ENCODE measurements at places on chromosomes 5 and 9.
A peak's percentile ranks its signal among the peaks of the same experiment; 100 is the strongest.

DNA sequence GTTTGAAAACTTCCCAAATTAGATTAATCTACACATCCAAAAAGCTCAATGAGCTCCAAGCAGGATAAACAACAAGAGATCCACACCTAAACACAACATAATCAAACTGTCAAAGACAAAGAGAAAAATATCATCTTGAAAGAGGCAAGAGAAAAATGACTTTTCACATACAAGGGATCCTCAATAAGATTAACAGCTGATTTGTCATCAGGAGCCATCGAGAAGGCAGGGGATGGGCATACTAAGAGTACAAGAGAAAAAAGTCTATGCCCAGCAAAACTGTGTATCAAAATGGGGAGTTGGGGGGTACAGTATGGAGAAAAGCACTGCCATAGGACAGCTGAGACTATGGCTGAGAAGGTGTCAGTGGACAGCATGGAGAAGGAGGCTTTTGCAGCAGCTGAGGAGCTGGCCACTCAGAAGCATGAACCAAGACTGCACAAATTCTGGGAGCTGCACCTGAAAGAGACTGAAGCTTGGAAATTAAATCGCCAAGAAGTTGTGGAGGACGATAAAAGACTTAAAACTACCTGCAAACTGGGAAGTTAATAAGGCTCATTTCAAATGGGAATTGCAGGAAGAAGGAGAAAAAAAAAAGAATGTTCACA is 20.9 kb downstream of the DNAJB5 start:
- no peak for DNase-seq

DNA sequence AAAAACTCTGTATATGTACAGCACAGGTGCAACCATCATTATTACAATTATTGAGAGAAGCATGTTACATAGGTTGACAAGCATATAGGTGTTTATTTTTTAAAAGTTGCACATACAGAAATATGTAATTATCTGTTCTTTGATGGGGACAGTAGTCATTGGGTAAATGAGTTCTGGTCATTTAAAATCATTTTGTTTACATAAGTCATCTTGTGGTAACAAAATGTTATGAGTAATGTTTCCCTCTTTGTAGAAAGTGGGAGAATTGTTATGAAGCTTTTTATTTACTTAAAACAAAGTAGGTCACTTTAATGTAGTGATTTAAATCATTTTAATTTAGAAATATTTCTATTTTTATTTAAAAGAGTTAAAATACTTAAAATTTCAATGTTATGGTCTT is 33.8 kb upstream of the FBXL17 start:
- no peak for DNase-seq

- peak; percentile 80 for DNase-seq
These were observed 20.3 kb downstream of the CCDC187 start for GRCh38 chr9:136283291-136284235.

DNA sequence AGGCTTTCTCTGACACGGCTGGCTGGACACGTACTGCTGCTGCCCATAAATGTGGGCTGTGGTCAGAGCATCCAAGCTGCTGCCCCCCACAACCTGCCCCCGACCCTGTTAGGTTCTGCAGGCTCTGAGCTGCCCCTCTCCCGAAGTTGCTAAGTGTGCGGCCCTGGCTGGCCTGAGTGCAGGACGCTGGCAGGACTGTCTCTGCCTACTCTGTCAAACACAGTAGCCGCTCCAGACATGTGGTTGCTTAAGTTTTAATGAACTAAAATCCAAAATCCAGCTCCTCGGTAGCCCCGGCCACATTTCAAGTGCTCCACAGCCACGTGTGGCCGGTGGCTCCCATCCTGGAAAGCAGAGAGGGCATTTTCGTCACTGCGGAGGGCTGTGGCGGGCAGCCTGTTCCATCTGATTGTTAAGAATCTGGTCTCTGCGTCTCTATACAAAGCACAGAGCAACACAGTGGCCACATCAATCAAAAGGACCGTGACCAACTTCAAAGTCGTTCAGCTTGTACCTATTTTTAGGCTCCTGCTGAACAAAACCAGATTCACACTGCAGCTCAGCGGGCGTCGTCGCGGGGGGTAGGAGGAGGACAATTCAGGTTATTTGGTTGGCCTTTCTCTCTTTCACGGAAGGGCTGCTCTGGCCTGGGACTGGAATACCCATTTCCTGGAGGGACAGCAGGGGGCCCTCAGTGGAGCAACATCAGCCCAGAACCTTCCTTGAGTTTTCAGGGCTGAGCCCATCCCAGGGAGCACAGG is 68.9 kb downstream of the PTCH1 start:
- DNase-seq = no peak

- no peak for DNase-seq
These were observed 20.9 kb upstream of the CCDC112 start for GRCh38 chr5:115317320-115317719.

GRCh38 chr5:173774271-173774761 is 113.8 kb upstream of the CPEB4 start:
- DNase-seq = no peak

DNA sequence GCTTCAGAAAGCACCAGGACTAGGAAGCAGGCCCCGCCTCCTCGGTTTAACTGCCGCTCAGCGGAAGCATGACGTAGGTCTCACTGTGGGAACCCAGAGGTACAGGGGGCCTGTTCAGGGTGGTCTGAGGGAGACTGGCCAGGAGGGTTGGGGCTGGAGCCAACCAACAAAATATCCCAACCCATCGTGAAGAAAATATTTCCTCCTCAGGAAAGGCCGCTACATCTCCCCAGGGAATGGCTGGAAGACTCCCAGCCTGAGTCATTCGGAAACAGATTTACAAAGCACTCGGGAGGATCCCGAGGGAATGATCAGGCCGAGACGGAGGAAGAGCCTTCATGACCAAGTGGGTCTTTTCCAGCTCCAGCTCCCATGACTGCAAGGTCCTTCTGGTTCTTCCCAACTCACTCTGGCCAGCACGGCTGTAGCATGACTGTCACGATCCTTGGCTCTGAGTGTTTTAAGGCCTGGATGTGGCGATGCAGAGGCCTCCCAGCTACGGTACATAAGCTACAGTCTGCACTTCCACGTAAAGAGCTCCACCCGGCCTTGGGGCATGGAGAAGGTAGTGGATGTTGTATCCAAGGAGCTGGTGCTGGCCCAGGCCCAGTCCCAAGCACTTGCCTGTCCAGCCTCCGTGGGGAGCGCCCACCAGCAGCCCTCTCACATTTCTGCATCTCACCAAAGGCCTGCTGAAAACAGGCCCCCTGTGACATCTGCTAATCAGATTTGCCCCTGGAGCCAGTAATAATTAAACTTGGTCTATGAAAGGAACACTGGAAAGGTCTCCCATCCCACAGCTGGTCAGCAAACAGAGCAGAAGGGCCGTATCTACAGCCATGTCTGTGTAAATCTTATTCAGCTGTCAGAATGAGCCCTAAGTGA is 100.6 kb downstream of the LHFPL2 start:
- peak; percentile 97 for DNase-seq

DNA sequence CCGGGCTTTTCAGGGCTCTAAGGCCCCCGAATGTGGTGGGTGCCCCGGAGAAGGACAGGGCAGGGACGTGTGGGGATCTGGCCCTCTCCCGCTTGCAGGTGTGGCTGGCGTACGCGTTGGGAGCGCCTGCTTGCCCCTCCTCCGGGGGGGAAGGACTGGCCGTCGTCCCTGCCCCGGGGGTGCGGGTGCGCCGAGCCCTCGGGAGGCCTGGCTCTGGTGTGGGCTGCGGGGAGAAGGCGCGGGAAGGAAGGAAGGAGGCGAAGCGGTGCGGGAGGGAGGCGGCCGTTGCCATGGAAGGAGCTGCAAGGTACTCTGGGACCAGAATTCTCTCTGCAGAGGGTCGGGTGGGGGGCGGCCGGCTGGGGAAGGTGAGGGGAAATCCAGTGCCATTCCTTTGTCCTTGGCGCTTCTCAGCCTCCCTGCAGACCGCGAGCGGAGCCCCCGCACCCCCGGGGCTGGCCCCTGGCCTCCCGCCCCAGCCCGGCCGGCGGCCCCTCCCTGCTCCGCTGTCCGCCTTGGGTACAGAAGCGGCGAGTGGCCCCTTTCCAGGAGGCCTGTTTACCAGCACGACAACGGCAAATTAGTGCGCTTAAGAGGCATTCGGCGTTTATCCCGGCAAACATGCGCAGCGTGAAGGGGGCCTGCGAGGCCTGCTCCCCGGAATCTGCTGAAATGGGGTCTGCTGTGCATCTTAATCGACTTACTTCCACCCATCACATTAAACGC is 67.1 kb upstream of the UNC5A start:
- peak; percentile 8 for DNase-seq

GRCh38 chr9:20984506-20984905 is 46.9 kb downstream of the HACD4 start:
- DNase-seq = peak; percentile 25

- no peak for DNase-seq
These were observed 546.8 kb upstream of the ZNF608 start for GRCh38 chr5:125293223-125293622.

DNA sequence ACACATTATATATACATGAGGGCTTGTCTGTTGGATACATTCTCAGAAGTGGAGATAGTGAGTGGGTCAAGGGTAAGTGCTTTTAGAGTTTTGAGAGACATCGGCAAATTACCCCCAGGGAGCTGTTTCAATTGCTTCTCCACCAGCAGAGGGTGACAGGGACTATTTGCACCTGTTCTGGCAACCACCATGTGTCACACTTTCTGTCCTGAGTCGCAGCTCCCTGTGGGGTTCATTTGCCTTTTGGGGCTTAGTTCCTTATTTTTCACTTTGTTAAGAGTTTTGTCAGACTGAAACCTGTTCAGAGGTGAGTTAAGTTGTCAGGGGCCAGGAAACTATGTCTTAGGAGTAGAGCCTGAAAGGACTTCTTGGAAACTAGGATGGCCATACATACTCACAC is 20.1 kb upstream of the SLC36A1 start:
- DNase-seq = no peak

DNA sequence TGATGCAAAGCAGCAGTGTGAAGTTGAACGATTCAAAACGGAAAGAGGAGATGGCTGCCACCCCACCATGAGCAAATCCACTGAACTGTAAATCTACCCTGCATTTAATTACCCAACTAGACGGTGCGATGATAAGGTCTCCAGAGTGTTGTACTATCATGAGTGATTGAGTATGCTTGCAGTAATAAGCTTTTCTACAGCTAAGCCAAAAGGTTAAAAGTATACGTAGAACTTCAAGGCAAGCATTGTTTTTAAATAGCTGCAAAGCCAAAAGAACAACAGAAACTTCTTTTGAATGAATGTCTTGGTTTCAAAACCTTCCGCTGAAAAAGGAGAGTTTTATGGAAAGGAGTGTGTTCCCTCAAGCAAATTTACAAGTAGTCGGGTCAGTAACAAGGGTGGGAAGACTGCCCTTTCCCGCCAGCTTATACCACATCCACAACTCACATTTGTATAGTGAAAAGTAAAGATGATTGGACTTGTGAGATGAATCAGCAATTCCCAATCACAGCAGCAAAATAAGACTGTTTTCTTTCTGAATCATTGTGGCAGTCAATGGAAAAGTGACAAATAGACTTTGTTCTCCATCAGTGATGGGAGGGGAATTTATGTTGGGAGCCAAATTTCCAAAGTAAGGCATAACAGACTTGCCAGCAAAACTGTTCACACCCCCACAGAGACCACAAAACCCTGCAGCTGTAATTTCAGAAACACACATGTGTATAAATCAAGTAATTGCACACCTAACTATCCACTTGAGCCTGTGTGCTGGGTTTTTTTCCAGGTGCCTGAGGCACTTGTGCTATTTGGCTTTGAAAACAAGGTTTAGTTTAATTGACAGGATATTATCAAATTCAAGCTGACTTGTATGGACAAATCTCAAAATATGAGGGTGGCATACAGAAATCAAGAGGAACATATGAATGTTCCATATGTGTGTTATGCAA is 407.7 kb upstream of the GRAMD2B start:
- peak; percentile 50 for DNase-seq

GRCh38 chr5:102312586-102313370 is 16.7 kb upstream of the SLCO4C1 start:
- peak; percentile 78 for DNase-seq

GRCh38 chr5:167987490-167988280 is 303.8 kb upstream of the WWC1 start:
- no peak for DNase-seq

- no peak for DNase-seq
These were observed 477.5 kb upstream of the EDIL3 start for GRCh38 chr5:84862132-84862531.

- DNase-seq = peak; percentile 44
These were observed 169.1 kb downstream of the CAAP1 start for GRCh38 chr9:26723486-26723885.

GRCh38 chr9:76650692-76651091 is 113.5 kb upstream of the PCA3 start:
- no peak for DNase-seq

- no peak for DNase-seq
These were observed 981.1 kb downstream of the DTWD2 start for GRCh38 chr5:118007262-118007661.

DNA sequence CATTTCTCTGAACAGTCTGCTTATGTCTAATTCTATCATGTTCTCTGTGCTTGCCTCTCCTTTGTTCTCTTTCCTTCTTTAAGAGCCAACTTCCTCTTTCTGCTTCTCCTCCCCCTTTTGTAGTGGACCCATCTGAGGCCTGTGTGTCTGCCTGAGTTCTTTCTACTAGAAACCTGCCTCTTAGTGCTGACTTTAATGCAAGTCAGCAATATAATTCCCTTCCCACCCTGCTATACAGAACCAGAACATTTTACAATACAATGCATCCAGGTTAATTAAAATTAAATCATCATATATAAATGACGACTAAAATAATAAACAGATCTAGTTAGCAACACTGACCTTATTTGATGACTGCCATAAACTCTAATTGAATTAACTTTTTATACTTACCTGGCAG is 82.6 kb upstream of the GAS1 start:
- DNase-seq = no peak

GRCh38 chr5:150640311-150641005 is at the start of gene SYNPO:
Gene SYNPO (plus strand): TSS chr5:150640660. CDS start chr5:150648276, 7,616 bp downstream.
- peak; percentile 99 for DNase-seq

Data from GM23248 (cell line).